ENCODE measurements at places on chromosomes 5 and 9.

DNA sequence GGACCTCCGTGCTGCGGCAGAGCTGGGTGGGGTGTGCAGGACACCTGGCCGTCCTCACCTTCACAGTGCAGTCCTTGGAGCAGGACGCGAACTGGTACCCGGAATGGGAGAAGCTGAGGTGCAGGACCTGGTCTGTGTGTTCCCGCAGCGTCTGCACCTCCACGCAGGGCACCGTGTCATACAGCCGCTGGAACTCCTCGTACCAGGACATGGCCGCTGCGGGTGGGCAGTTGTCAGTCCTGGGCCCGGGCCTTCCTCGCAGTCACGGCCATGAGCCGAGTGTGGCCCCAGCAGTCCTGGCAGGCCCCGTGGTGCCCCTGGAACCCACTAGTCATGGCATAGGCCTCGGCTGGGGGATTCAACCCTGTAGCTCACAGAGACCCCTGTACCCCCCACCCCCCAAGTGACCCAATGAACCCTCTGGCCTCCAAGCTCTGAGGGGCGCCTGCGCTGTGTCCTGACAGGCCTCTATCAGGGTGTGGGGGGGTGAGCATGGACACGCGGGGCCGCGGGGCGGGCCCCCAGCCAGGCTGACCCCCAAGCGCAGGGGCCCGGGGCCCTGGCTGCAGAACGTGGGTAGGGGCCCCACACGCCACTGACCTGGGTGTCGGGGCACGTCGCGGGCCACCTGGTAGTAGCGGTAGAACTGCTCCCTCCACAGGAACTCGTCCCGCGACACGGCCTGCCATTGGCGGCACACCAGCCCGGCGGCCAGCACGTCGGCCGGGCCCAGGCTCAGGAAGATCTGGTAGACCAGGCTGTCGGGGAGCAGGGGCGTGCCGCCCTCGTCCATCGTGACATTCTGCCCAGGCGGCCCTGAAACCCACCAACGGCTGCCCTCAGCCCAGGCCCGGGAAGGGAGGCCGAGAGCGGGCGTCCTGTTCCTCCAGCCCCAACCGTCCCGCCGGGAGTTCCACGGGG, 987 bp downstream of the FBXW5 start:
- DNase-seq: peak; percentile 55

- no peak for DNase-seq
Measured at GRCh38 chr5:80834710-80835109, 125.5 kb upstream of the RASGRF2 start.

- DNase-seq: no peak
Measured at GRCh38 chr5:96924016-96924443, 11.8 kb upstream of the LNPEP start.

DNA sequence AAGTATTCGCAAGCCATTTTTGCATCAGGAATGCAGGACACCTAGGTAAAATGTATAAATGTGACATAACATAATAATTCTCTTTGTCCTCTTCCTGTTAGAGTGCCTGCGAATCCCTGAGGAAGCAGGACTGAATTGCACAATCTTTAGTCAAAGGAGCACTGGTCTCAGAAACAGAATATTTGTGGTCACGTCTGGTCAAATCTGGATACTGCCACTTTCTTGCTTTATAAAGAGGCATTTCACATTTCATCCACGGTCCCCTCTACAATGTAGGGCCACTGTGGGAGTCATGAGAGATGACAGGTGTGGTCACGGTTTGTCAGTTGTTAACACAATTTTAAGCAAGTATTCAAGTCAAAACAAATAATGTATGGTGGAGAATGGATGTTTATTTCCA, 564.0 kb downstream of the IRX1 start:
- DNase-seq: no peak

- DNase-seq: no peak
Measured at GRCh38 chr9:116342061-116342460, 188.5 kb downstream of the PAPPA start.

- peak; percentile 66 for DNase-seq
Measured at GRCh38 chr9:130701059-130702022, 7.8 kb downstream of the EXOSC2 start.

DNA sequence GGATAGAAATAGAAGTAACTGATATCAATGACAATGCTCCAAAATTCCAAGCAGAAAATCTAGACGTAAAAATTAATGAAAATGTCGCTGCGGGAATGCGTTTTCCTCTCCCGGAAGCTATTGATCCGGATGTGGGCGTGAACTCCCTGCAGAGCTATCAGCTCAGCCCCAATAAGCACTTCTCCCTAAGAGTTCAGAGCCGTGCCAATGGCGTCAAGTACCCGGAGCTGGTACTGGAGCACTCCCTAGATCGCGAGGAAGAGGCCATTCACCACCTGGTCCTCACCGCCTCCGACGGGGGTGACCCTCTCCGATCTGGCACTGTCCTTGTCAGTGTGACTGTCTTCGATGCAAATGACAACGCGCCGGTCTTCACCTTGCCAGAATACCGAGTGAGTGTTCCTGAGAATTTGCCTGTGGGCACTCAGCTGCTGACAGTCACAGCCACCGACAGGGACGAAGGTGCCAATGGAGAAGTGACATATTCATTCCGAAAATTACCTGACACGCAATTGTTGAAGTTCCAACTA, 818 bp downstream of the PCDHGA10 start:
- no peak for DNase-seq

- no peak for DNase-seq
Measured at GRCh38 chr5:86617309-86617755, 409 bp upstream of the COX7C start.

- no peak for DNase-seq
Measured at GRCh38 chr9:105662184-105663104, at the start of gene TAL2. TSS of gene TAL2 (plus strand) at chr9:105662457. CDS start at chr9:105662497, 40 bp downstream.

GRCh38 chr9:79259858-79260257, 311.9 kb upstream of the TLE4 start:
- no peak for DNase-seq

GRCh38 chr5:78377718-78378105, 17.3 kb downstream of the SCAMP1 start:
- no peak for DNase-seq

DNA sequence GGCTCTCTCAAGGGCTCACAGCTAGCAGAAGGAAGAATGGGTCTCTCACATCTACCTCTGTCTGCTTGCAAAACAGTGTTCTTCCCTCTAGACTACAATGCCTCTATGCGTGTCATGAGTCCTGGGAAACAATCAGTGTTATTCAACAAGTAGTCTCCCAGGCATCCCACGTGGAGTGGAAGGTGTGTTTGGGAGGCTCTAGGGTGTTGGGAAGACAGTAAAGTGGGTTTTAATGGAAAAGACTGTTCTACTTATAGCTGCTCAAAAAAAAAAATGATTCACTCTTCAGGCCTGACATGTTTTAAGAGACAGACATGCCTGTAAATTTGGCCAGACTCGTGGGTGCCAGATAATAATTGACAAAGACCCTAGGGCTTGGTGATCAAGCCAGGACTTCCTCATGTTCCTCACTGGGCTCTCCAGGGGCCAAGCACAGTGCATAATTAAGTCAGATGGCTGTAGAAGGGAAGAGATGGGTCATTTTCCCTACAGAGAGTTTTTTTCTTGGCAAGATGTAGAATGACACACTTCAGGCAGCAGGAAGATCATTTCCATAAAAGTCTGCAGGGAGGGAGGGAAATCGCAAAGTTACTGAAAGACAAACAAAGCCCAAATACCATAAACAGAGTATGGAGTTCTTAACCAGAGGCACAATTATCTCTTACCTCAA, 246.4 kb downstream of the ACTL7B start:
- DNase-seq: no peak

DNA sequence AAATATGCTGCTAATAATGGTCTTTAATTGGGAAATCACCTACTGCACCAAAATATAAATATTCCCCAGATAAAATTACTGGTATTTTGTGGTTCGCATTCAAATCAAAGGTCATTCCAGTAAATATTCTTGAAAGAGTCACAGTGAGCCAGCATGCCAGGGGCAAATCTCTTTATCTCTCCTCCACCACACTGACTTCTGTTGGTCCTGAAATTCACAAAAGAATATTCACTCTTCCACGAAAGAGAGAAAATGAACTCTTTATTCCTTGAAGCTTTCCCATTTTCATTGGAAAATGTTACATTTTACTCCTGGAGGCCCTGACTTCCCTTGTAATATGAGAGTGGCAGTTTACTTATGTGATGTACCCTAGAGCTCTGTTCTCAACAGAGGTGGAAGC, 39.7 kb downstream of the ZNF366 start:
- DNase-seq: no peak

DNA sequence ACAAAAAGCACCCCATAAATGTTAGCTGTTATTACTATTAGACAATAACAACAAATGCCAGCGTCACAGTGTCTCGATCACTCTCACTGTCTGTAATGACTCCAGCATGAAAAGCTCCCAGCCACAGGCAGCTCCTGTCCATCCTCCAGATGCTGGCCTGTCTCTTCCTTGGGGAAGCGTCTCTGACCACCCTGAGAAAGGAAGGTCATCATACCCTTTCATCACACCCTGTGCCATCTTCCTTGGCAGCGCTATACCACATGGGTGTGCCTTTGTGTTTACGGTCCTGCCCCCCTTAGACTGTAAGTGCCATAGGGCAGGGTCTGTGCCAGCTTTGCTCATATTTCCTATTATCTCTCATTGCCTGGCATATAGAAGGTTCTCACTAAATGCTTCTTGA, 90.6 kb downstream of the PRRT1B start:
- no peak for DNase-seq

- DNase-seq: no peak
Measured at GRCh38 chr9:69499959-69500358, 172.2 kb downstream of the APBA1 start.

GRCh38 chr5:9222054-9222976, 323.6 kb downstream of the SEMA5A start:
- DNase-seq: no peak

DNA sequence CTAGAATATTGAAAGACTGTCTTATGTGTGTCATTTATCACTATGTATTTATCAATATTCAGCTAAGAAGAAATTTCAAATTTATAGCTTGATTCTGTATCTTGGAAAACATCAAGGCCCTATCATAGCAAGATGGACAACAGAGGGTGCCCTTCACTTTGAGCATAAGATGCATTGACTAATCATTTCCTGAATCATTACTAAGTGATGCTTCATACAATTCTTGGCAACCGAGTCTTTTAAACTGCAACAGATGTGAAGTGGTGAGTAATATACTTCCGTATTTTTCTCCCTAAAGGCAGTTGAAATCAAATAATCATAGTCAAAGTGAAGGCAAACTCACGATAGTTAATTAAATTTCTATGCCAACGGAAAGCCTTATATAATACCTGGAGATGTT, 318.6 kb upstream of the RGMB start:
- peak; percentile 16 for DNase-seq

GRCh38 chr5:134510970-134511795, 14.3 kb upstream of the JADE2 start:
- DNase-seq: no peak

GRCh38 chr5:57327561-57328367, 153.9 kb downstream of the GPBP1 start:
- no peak for DNase-seq

- no peak for DNase-seq
Measured at GRCh38 chr5:24714746-24715145, 70.0 kb upstream of the CDH10 start.

GRCh38 chr9:4430432-4431261, 59.6 kb upstream of the SLC1A1 start:
- DNase-seq: no peak

DNA sequence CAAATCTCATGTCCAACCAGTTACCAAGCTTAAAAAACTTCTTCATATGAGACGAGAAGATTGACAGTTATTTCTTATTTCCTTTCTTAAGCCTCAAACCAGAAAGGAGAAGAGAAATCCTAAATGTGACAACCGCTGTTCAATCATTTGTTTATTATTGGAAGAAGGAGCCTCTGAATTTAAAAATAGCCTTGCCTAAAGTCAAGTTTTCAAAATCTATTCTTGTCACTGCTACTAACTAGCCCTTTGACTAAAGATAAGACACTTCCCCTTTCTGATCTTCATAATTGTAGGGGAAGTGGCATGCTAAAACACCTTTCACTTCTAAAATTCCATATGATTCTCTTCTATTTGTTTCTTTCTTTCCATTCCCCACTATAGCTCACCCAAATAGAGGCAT, 106.2 kb upstream of the EMB start:
- DNase-seq: no peak

GRCh38 chr5:74205767-74206578, 434.6 kb downstream of the ENC1 start:
- DNase-seq: no peak

DNA sequence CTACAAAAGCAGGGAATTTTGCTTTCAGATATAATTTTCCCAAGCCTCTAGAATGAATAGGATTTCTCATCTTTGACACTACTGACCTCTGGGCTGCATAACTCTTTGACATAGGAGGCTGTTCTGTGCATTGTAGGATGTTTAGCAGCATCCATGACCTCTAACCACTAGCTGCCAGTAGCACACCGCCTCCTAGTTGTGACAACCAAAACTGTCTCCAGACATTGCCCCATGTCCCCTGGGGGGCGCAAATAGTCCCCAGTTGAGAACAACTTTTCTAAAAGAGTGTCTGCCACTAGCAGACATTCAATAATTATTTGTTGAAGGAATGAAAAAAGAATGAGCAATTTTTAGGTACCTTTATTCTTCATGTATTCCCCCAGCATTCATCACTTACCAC, 51.8 kb downstream of the POU4F3 start:
- DNase-seq: no peak

GRCh38 chr5:13250464-13251291, 693.8 kb downstream of the DNAH5 start:
- no peak for DNase-seq

DNA sequence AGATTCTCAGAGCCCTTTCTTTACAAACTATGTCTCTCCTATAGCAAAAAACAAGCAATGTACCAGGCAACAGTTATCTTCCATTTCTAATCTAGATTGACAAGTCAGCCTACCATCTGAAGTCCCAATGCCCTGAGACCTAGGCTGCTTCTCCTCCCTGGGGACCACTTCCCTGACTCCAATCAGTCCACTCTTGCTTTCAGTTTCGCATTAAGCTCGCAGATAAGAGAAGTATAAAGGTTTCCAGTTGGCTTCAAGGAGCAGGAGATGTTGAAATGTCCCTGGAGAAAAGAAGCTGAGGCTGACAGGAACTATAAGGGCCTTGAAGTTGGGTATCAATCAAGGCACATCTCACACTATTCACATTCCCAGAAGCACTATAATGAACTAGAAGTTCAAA, 32.3 kb downstream of the ERP44 start:
- DNase-seq: no peak
